ENCODE measurements at places on chromosomes 2 and 18.

DNA sequence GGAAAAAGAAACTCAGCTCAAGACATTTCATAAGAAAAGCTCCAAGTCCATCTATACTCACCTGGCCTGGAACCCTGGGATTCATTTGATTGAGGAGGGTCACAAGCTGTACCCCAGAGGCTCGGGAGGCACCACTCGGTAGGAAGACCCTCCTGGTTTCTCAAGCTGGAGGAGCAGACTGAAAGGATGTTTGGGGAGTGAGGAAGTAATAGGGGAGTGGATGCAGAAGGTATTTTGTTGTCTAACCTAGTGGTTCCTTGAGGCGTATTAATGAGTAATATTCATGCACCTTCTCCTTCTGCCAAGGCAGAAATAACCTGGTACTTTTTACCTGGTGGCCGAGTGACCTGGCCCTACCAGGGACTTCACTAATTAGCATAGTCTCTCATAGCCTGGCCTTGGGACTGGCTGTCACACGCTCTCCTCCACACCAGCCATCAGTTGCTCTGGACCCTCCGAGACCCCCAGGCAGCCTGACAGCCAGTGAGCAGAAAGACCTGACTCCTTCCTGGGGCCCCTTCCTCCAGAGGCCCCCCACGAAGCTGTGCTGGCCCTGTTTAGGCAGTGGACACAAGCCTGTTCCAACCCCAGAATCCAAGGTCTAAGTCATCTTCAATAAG, 161.4 kb downstream of the BCL2 start:
- no peak for DNase-seq

GRCh38 chr18:63007231-63007630, 291.9 kb downstream of the PHLPP1 start:
- DNase-seq, result no peak

GRCh38 chr2:65353046-65353445, 79.4 kb downstream of the SPRED2 start:
- DNase-seq, result no peak

- DNase-seq, result no peak
Measured at GRCh38 chr2:14301331-14301730, 331.2 kb upstream of the LRATD1 start.

GRCh38 chr18:44828080-44828479, 147.4 kb downstream of the SETBP1 start:
- no peak for DNase-seq

GRCh38 chr2:238157506-238158017, 1.2 kb upstream of the ERFE start:
- no peak for DNase-seq

GRCh38 chr2:21280793-21281192, 157.0 kb downstream of the TDRD15 start:
- DNase-seq, result no peak

- no peak for DNase-seq
Measured at GRCh38 chr2:204359076-204359475, 186.2 kb upstream of the PARD3B start.

DNA sequence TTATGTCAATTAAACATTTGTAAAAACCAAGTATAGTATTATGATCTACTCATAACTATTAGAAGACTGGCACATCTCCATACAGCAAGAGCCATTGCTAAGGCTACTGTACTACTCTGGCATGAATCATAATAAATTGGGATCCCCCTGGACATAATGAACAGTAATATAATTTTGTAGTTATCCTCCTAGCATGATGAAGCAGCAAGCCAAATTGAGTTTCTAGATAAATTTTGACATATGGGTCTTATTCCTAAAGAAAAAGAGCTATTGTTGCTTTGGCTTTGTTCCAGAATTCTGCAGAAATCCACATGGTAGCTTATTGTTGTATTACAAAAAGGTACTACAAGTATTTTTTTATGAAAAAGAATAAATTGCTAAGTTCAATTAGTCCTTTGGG, 204.3 kb downstream of the CAMKMT start:
- no peak for DNase-seq

DNA sequence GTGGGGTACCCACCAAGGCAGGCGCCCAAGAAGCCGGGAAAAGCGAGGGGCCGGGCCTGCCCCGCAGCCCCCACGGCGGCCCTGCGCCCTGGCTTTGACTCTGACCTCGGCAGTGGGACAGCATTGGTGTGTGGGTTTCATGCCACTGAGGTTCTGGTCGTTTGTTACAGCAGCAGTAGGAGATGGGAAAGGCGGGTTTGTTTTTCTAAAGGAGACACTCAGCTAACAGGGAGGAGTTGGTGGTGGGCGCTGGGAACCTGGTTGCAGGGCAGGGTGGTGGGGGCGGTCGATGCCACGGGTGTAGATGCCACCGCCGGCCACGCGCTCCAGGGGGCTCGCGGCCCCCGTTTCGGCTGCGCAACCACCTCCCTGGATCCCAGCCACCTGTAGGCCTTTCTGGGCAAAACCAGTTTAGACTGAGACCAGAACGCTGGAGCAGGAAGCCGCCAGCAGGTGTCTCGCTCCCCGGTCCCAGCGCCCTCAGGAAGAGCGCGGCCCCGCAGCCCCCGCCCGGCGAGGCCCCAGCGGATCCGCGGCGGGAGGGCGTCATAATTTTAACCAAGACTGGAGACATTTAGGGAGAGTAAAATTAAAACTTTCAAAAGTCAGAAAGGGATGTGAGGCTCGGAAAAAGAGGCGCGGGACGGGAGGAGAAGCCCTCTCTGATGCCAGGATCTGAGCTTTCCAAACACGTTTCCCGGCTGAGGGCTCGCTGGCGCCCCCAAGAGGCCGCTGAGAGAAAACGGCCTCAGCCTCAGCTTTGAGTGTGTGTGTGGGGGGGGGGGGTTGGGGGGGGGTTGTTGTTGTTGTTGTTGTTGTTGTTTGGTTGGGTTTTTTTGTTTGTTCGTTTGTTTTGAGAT, 17.4 kb downstream of the CIDEA start:
- DNase-seq, result peak; percentile 50

DNA sequence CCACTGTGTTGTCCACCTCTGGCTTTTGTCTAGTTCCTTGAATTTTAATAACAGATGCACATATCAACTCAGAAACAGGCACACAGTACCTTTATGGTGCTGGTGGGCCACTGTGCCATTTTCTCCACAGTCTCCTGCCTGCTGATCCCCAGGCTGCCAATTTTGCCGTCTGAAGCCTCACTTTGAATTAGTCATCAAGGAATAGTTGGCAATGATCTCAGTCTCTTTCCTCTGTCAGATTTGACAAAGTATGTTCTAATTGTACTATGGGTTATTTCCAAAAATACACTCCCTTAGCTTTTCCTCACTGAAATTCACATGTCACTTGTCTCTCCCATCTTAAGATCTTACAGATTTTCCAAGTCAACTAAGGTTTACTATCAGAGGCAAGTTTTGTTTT, 140.7 kb downstream of the ZNF516 start:
- DNase-seq, result no peak

- no peak for DNase-seq
Measured at GRCh38 chr18:6009756-6010155, 114.4 kb upstream of the TMEM200C start.

DNA sequence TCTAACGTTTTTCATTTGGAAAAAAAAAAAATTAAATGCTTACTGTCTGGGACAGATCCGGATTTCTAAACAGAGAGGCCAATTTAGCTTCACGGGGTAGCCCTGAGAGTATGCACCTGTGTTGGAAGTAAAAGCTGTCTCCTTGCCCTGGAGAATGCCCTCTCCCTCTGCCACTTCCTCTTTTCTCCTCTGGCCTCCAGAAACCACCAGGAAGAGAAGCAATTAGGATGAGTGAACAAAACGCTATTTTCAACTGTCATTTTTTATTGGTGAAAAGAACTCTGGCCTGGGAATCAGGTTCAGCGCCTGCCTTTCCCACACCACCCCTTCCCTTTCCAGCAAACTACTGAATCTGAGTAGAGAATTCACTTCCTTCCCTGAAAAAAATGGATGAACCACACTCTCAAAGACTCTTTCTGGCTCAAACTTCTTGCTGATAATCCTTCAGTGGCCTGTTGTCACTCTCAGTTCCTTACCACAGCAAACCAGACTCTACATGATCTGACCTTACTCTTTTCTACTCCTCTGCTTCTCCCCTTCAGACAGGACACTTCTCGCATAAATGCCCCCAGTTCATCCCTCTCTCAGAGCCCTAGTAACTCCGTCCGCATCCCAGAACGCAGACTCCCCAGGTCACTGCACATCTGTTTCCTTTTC, 29.8 kb downstream of the KLF7 start:
- DNase-seq, result no peak

DNA sequence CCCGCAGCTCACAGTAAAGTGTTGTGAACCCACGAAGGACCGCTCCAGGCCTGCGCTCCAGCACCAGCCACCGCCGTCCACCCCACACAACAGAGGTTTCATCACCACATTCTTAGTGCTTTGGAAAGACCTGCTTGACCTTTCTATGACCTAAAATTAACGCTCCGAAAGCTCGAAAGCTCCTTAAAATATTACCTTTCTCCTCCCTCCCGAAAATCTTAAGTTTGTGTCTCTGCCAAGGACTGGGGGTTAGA, 149.2 kb downstream of the TWIST2 start:
- DNase-seq, result no peak

- DNase-seq, result no peak
Measured at GRCh38 chr2:124778076-124778475, 753.0 kb downstream of the CNTNAP5 start.

- no peak for DNase-seq
Measured at GRCh38 chr2:73947412-73948018, 20.8 kb downstream of the DGUOK start.

DNA sequence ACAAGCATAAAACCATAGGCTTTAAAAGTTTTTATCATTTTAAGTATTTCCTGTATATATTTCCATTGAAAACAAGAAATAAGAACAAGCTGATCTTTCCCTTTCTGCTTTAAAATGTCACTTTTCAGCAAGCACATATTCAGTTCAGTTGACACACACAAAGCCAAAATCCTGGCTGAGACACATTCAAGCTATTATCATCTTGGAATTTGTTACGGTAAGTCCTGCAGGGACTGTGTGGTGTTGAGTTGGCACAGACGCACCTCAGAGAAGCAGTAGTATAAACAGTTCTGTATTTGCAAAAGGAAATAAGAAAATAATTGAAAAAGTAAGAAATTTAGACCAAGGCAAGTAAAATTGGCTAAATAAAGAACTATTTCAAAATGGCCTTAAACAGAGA, 10.4 kb upstream of the DAW1 start:
- no peak for DNase-seq

DNA sequence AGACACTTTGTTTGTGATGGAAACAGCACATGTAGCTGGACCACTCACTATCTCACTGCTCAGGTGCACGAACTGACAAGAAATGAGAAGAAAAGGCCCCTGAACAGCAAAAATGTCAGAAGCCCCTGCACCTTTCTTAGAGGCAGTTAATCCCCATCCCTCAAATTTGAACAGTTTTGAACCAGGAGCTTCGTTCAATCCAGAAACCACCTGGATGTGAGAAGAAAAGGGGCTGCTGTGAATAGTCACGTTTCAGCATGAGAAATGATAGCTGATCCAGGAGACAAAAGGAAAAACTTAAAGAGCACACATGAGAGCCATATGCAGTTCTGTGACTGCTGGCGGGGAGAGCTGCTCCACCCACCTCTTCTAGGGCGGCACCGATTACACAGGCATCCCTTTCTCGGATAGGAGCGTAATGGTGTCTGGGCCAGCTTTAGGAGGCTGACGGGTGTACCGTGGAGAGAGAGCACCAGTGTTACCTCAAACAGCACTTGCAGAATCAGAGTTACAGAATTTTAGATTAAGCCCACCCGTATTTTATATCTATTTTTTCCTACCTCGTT, 117.0 kb upstream of the EML6 start:
- DNase-seq, result peak; percentile 45

GRCh38 chr2:227906991-227907390, 35.6 kb downstream of the DAW1 start:
- DNase-seq, result no peak

DNA sequence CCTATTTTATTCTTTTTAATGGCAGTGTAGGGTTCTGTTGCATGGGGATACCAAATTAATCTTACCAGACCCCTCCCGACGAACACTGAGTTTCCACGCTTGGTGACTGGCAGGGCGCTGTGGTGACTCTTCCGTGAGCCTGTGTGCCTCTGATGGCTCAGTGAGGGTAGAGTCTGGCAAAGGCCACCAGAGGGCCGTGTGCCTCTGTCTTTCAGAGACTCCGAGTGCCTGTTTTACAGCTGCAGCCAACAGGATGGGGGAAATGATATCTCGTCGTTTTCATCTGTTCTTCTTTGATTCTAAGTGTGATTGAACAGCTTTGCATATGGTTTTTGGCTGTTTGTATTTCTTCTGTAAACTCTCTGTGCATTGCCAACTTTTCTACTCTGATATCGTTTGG, 99.8 kb downstream of the ZNF236 start:
- DNase-seq, result peak; percentile 51

GRCh38 chr2:75656563-75656962, 10.0 kb downstream of the MRPL19 start:
- DNase-seq, result no peak

GRCh38 chr2:217366266-217366895, 506.5 kb upstream of the TNP1 start:
- no peak for DNase-seq

GRCh38 chr2:108304975-108305374, 16.3 kb downstream of the SULT1C2 start:
- no peak for DNase-seq

GRCh38 chr2:208006833-208007232, 18.5 kb downstream of the PLEKHM3 start:
- DNase-seq, result no peak

DNA sequence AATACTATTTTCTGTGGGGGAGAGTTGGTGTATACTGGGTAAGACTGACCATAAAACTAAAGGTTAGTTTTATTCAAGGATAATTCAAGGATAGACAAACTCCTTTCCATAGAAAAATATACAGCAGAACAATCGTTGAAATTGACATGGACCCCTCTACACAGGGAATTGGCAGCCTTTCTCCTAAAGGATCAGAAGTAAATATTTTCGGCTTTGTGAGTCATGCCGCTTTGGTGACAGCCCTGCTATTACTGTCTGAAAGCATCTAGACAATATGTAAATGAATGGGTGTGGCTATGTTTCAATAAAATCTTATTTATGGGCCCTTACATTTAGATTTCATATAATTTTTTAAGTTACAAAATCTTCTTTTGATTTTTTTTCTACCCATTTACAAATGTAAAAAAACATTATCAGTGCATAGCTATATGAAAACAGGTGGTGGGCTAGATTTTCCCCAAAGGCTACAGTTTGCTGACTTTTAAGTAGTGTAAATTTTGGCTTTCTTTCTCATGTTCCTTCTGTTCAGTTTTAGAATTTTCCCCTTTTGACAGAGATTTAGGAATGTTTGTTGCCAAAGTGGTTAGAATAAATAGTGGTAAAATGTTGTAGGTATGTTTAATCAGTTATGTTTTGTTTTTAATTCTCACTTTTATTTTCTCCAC, 270.6 kb downstream of the DCC start:
- no peak for DNase-seq

GRCh38 chr2:105798595-105798994, 53.9 kb downstream of the NCK2 start:
- DNase-seq, result no peak

DNA sequence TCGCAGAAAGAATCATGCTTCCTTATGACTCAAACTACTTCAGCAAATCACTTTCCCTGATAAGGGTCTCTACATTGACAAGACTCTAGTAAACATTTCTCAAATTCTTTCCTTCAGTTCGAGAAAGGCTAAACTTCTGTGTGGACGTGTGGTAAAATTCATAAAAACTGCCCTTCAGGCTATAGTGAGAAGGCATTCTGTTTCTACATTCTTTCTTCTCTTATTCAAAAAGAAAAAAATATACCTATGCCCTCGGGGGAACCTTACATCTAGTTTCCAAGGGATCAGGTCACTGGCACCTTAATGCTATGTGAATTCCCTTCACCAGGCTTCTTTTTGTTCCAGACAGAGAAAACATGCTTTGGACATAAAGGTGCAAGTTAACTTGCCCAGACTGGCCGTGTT, 4.9 kb downstream of the VIT start:
- no peak for DNase-seq

Data from activated CD4-positive, alpha-beta T cell treated with anti-CD3 and anti-CD28 coated beads, Interleukin-2, amount 50 U/mL, for 1 hour (primary cell).